ENCODE measurements at places on chromosomes 7 and 10.

DNA sequence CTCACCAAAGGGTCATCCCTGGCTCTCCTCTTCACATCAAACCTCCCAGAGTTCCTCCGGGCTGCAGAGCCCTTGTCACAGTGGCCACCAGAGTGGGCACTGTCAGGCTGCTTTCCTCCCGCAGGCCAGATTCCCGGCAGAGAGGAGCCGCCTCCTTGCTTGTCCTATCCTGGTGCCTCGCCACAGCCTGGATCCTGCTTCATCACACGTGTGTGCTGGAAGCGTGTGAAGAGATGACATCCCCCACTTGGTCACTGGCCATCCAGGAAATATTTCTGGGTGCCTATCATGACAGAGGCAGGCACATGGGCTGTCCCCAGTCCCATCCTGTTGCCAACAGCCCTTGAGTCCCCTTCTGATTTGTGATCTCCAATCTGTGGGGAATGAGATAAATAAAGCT, 15.0 kb downstream of the INSIG1 start:
- DNase-seq, result no peak

DNA sequence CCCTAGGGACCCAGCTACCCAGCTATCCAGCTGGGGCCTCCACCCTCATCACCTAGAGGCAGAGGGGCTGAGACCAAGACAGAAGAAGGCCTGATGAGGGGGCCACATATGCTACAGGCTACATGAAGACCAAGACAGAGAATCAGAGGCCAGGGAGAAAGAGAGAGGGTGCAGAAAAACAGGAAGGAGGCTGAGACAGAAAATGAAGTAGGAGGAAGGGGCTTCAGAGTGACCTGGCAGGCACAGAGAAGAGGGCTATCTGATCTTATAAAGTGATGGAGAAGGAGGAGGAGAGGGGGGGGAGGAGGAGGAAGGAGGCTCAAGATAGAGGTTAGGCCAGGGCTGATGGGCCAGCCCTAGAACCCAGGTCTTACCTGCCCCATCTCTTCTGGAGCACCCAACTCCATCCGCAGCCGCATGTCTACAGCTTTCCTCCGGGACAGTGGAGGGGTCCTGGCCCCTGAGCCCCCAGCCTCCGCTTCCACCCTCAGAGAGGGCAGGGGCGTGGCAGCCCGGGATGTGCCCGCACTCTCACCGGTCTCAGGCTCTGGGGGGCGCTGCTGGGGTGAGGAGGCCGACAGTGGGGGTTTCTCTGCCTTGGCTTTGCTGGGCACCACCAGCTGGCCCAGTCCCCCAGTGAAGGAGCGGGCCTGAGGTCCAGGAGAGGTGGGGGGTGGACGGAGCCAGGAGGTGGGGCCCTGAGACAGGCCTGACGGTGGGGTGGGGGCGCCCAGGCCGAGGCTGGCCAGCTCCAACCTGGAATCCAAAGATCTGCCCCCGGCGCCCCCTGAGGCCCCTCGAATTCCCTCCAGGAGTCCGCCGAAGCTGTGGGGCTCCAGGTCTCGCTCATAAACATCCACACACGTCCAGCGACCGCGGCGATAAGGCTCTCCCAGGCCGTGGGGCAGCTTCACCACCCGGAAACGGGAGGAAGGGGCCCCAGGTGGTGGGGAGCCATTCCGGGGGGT, 1.8 kb downstream of the TSC22D4 start:
- no peak for DNase-seq

- no peak for DNase-seq
Observed at GRCh38 chr10:109207361-109207760, 716.0 kb downstream of the XPNPEP1 start.

- no peak for DNase-seq
Observed at GRCh38 chr10:62661143-62661542, 143.4 kb upstream of the ADO start.

DNA sequence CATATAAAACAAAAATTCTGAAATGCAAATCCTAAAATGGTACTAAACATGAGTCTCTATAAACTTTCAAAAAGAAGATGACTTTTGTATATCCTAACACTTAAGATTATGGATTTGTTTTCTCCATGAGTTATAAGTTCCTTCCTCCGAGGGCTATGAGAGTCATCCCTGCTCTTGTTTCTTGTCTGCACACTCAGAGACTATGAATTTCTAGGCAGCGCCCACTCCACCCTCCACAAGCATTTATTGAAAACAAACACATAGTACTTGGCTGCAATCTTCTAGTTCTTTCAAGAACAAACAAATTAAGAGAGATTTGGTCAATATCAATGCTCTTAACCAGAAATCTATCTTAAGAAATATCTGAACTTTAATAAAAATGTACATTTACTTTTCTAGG, 211.7 kb downstream of the DKK1 start:
- DNase-seq, result no peak

All from NCI-H524 (cell line).